ENCODE measurements at places on chromosomes 5 and 9.

DNA sequence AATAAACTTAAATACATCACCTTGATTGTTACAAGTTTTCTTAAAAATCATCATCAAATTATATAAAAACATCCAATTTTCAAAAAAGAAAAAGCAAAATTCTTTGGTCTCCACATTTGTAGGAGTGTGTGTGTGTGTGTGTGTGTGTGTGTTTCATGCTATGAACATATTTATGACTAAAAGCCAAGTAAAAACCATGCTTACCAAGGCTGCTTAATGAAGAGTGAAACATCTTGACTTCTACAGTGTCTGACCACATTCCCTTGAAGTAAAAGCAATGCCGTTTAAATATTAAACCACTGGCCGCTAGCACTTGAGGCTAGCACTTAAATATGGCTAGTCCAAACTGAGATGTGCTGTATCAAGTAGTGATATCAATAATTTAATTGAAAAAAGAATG, 549.1 kb upstream of the CCNG1 start:
- no peak for DNase-seq

DNA sequence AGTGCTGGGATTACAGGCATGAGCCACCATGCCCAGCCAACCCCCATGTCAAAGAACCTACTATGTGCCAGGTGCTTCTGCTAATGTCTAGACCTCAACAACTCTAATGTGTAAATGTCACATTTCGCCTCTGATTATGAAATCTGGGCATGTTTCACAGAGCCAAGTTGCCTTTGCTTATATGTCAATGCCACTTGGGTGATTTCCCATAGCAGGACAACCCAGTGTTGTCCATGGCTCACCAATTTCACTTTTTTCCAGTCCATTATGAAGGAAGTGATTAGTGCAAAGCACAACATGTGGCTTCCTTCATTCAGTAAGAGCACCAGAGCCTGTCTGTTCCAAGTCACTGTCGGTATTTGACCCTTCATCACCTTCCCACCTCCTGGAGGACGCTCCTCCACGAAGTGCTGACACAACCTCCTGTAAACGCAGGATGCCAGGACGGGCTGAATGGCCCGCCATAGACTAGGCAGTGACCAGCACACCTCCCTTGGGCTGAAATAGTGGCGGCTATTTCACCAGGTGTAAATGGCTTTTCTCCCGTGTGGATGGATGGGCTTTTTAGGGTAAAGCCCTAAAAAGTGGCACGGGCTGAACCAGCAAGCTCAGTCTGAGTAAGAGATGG, 962 bp upstream of the PKN3 start:
- no peak for DNase-seq

GRCh38 chr5:38622723-38623129, 66.3 kb upstream of the LIFR start:
- no peak for DNase-seq

DNA sequence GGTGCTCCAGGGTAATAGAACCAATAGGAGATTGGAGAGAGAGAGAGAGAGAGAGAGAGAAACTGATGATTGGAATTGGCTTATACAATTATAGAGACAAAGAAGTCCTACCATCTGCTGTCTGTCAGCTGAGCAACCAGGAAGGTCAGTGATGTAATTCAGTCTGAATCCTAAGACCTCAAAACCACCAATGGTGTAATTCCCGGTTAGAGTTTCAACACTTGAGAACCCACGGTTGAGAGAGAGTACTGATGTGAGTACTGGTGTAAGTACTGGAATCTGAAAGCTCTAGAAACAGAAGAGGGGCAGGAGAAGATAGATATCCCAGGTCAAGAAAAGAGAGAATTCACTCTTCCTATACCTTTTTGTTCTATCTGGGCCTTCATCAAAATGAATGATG, 775.8 kb downstream of the EFNA5 start:
- no peak for DNase-seq

DNA sequence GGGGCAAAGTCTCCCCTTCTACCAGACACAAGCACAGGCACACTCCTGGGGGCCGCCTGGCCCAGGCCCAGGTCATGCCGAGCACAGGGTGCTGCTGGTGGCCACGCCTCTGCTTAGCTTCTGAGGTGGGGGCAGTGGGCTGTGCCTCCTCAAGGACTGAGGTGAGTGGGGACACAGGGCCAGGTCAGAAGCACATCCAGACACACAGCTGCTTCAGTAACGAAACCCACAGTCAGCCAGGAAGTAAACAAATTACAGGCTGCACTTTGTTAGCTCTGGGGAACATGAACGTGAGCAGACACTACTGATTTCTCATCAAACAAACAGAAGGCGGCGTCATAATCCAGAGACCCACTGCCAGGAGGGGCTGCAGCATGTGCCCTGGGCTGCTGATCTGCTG, 192.4 kb downstream of the HSPA4 start:
- DNase-seq: no peak

GRCh38 chr5:116522356-116523136, 52.1 kb downstream of the SEMA6A start:
- no peak for DNase-seq

DNA sequence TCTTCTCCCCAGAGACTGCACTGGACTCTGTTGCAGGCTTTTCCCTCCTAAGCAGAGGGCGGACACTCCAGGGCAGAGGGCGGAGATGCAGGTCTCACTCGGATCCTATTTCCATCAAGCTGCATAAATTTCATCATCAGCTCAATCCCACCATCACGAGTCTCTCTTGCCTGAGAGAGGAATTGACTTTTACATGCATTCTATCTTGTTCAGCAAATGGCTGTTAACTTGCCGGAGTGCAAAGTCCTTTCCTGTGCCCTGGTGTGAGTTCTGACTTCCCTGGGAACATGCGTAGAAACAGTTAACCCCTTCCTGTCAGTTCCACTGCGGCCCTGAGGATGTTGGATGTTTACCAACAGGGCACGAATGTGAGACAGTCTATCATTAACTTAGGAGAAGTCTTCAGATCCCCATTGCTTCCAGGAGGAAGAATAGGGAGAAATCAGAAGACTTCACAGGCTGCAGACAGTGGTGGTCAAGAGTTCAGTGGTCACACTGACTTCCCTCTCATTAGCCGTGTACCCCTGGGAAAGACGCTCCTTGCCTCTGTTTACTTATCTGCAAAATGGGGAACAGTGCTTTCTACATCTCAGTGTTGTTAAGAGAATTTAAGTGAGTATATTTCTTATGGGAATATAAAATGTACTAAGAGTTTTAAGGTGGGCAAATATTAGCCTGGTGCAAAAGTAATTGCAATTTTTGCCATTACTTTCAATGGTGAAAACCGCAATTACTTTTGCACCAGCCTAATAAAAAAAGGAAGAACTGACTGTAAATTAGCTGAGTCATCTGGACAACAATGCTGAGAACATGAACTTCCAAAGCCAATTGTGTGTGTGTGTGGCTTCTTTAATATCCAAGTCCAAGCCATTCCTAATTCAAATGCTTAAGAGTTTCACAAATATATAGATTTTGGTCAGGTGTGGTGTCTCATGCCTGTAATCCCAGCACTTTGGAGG, 248.0 kb downstream of the DRD1 start:
- DNase-seq: no peak

- no peak for DNase-seq
Measured at GRCh38 chr5:56164376-56164775, 68.8 kb downstream of the ANKRD55 start.

DNA sequence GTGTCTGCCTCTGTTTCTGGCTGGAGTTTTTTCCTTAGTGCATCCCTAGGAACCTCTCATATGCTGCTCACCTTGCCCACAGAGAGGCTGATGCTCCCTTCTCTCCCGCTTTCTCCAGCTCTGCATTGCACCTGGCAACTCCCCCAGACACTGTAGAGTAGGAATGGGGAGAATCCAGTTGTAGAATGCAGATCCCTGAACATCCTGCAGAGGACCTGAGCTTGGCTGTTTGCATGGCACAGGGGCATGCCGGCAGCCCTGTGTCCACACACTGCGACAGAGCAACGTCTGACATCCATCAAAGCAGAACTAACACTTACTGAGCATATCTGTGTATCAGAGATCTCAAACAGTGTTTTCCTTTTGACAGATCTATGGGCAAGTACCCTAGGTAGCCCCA, 19.9 kb downstream of the IDNK start:
- DNase-seq: no peak

GRCh38 chr9:134422301-134423090, 96.2 kb downstream of the RXRA start:
- DNase-seq: no peak

GRCh38 chr5:95975703-95976102, 14.1 kb upstream of the ELL2 start:
- DNase-seq: no peak

- DNase-seq: no peak
Measured at GRCh38 chr5:125874057-125874456, 549.2 kb upstream of the GRAMD2B start.

GRCh38 chr5:135821061-135821801, 13.2 kb upstream of the SLC25A48 start:
- DNase-seq: no peak

- no peak for DNase-seq
Measured at GRCh38 chr5:10306114-10306513, 1.6 kb downstream of the CMBL start.

GRCh38 chr5:159031513-159031912, 68.2 kb downstream of the EBF1 start:
- DNase-seq: no peak

DNA sequence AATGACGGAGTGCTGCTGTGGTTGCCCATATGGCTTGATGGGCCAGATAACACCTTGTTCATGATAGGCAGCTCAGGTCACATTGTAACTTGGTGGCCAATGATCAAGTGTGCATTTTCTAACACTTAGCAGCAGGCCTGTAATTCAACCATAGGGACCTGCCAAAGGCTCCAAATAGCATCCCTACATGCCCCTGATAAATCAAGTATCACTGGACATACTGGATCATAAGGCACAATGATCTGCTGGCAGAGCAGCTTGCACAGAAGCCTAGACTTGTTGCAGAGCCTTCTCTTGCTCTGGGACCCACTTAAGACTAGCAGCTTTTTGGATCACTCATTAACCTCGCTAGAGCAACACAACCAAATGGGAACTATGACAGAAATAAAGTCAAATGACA, 46.0 kb upstream of the ISOC1 start:
- no peak for DNase-seq

- no peak for DNase-seq
Measured at GRCh38 chr5:53179691-53180090, 70.1 kb upstream of the MOCS2 start.

DNA sequence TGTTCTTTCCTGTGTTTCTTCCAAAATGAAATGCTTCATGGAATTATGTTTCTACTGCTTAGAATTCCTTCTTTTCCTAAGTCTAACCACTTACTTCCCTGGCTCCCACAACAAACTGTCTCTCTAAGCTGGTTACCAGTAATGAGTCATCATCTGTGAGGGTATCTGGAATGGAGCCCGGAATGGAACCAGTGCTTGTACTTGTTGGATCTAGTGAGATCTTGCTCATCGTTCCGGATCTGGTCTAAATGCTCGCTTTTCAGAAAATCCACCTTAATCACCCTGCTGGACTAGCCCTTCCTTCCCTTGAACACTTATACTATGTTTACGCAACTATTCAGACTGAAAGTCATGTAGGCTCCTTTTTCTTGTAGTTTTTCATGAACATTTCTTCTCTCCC, 184.8 kb downstream of the PBX3 start:
- DNase-seq: no peak

GRCh38 chr5:24819841-24820240, 175.1 kb upstream of the CDH10 start:
- DNase-seq: no peak
